ENCODE measurements at places on chromosomes 7 and 10.

GRCh38 chr7:98800996-98801395 lies 68.8 kb downstream of the TMEM130 start:
- DNase-seq = no peak

GRCh38 chr10:15313047-15313446 lies 58.0 kb downstream of the FAM171A1 start:
- DNase-seq = no peak

- DNase-seq = no peak
Measured at GRCh38 chr10:6774406-6774805, 194.3 kb upstream of the PRKCQ start.

DNA sequence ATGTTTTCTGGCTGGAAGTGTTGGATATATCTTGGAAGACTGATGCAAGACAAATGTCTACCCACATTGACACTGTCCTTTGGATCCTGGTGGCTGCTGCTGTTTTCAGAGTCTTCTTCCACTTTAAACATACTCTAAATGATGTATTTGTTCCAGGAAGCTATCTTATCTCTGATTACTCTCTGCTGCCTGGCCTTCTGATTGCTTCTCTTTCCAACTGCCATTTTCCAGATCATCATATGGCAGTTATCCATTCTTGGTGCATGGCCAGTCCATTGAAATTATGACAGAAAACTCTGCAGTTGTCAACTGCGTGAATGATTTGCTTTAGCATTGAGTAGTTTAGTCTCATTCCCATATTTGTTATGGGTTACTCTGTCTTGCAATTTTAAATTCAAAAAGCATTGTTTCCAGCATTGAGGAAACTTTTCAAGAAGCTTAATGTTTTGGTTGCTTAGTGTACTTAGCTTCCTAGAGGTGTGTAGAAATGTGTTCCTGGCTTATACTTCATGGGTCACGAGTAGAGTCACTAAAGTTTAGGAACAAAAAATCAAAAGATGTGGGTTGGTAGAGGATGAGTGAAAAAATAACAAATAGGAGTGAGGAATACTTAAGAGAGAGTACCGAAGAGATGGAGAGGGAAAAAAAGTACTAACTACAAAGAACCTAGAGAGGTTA lies 268.3 kb upstream of the MTPN start:
- no peak for DNase-seq

GRCh38 chr7:41816111-41816510 lies 113.2 kb upstream of the INHBA start:
- no peak for DNase-seq

DNA sequence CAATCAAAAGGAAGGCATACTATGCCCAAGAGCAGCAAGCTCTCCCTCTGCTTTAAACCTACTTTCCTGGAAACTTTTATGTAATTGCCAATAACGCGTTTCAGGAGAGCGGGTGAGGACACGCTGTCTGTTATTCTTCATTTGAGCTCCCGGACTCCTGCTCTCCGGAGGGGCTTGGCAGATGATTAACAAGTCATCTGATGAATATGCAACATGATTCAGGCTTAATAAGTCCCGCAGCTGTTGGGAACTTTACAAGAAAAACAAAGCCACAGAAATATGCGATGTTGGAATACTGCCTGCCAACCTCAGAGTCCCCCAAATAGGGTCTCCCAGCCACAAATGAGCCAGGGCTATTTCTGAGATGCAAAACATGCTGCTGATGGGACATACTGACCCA lies 348.0 kb downstream of the GPAM start:
- DNase-seq = no peak

DNA sequence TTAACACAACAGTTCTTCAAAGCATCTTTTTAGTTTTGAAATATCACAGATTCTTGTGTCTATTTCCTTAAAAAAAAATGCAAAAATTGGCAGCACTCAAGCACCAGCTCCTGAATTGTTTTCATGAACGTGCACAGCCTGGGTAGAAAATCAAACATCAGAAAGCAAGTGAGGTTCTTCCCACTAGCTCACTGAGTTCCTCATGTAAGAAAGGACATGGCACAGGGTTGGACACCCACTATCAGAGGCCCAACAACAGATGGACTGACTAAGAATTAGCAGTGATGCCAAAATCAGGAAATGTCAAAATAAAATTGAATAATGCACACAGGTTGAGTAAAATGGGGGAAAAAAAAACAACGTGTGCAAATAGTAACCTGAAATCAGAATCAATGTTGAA lies 146.8 kb downstream of the PCLO start:
- DNase-seq = no peak

All from NCI-H1436 (cell line).